Esophagus squamous epithelium (tissue), 5 donors: ENCODE measurements at places on chromosomes 1 and 21. TPM values are rescaled to one million over a fixed set of nuclear protein-coding genes. Genes with fewer than 3 reads are reported as not detected.

Gene TRPM2
- total RNA-seq = 3.4 TPM

Gene RORC
- 11.5 TPM for total RNA-seq

Gene SYCP1
- not detected for total RNA-seq

Gene CGN
- 3.3 TPM for total RNA-seq

Gene APCS
- not detected for total RNA-seq

Gene CMPK1
- total RNA-seq = 141 TPM

DNA sequence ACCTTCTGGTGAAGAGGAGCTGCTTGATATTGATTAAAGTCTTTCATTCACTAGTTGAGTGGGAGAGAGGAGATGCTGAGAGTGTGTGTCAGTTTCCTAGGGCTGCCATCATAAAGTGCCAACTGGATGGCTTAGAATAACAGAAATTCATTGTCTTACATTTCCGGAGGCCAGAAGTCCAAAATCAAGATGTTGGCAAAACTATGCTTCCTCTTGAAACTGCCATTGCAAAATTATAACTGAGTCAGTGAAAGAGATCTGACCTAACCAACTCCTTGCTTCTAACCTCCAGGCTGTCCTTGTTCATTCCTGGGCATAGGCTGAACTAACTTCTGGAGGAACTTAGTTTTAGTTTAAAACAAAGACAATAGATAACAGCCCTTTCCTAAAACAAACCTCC, 47.1 kb downstream of the PTGS2 start:
- H3K4me3 ChIP-seq = no peak overlapping the region
- no peak for DNase-seq
- no peaks in the 10 kb centered on the region for H3K36me3 ChIP-seq
- no peaks in the 10 kb centered on the region for H3K27me3 ChIP-seq
- no peak overlapping the region for H3K27ac ChIP-seq

DNA sequence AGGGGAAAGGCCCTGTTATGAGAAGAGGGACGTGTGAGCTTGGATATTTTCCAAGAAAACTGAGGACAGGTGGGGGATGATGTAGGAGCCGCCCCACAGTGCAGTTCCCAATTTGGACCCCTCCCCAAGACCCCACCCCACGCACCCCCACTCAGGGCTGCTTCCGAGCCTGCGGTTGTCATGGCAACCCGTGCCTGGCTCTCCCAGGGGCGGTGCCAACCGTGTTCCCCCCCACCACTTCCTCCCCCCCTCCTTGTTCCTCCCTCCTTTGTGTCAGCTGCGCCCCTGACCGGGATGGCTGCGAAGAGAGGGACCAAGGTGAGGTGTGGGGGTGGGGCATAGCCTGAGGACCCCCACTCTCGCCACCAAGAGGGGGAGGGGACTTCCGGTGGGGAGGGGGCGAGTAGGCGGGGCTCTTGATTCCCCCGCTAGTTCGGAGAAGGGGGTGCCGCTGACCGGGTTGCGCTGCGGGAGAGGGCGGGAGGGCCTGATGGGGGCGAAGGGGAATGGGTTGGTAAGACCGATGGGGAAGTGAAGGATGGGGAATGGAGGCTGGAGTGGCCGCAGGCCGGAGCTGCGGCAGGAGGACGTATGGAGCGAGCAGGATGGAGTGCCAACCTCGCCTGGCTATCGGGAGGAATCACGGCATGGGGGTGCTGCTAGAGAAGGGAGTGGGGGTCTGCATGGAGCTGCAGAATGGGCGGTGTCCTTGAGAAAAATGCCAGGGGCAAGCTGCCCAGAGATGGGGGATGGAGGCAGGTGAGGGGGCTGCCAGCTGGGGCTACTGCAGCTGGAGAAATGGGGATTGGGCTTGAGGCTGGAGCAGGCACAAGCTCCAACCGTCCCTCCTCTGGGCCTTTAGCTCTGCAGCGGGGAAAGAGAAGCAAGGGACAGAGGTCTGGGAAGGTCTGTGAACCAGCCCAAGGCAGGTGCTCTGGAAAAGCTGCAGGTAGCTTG, 953 bp downstream of the TRIM46 start:
- H3K36me3 ChIP-seq = peaks cover 15% of the 10 kb centered on the region
- peak overlapping the region; percentile 33 for H3K27ac ChIP-seq
- peak overlapping the region; percentile 92 for H3K4me3 ChIP-seq
- peaks cover 25% of the 10 kb centered on the region for H3K4me1 ChIP-seq

GRCh38 chr1:171784784-171785183, 3.3 kb downstream of the METTL13 start:
- peaks cover 50% of the 10 kb centered on the region for H3K4me1 ChIP-seq
- DNase-seq = no peak
- H3K36me3 ChIP-seq = peaks cover 33% of the 10 kb centered on the region
- H3K27ac ChIP-seq = no peak overlapping the region
- no peaks in the 10 kb centered on the region for H3K27me3 ChIP-seq

GRCh38 chr1:234849832-234850231, 239.9 kb upstream of the IRF2BP2 start:
- H3K27me3 ChIP-seq = no peaks in the 10 kb centered on the region
- no peak overlapping the region for H3K4me3 ChIP-seq
- DNase-seq = no peak
- H3K27ac ChIP-seq = no peak overlapping the region

DNA sequence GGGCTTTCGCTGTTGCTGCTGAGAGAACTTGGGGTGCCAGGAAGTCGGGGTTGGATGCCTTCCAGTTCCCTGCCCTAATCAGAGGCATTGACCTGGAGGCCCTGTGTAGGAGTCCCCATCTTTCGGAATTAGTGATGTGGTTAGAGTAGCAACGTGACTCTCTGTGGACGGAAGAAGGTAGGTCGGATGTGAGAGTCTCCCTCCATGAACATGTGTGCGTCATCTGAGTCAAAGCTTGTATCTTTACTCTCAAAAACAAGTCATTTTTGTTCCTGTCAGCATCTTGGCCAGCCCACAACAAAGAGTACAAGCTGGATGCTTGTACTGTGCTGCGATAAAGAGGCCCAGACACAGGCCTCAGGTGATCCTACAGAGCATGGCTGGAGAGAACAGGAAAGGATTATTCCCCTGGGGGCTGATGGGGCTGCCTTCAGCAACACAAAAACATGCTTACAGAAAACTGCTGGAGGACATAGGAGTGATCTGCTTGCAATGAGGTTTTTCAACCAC, 31.0 kb upstream of the IL10 start:
- H3K36me3 ChIP-seq = no peaks in the 10 kb centered on the region
- no peaks in the 10 kb centered on the region for H3K27me3 ChIP-seq
- H3K4me1 ChIP-seq = peaks cover 4% of the 10 kb centered on the region
- no peak overlapping the region for H3K4me3 ChIP-seq
- no peak for DNase-seq
- no peak overlapping the region for H3K27ac ChIP-seq

GRCh38 chr1:223827193-223827663, 18.5 kb downstream of the TP53BP2 start:
- peaks cover 46% of the 10 kb centered on the region for H3K4me1 ChIP-seq
- no peaks in the 10 kb centered on the region for H3K36me3 ChIP-seq
- no peak overlapping the region for H3K27ac ChIP-seq
- DNase-seq = no peak
- no peaks in the 10 kb centered on the region for H3K27me3 ChIP-seq
- H3K4me3 ChIP-seq = no peak overlapping the region
